ENCODE measurements at places on chromosomes 1 and 21.

- DNase-seq, result no peak
Observed at GRCh38 chr1:76868916-76869315, 1.6 kb downstream of the ST6GALNAC5 start.

GRCh38 chr1:5936621-5937372, 55.4 kb downstream of the NPHP4 start:
- no peak for DNase-seq

DNA sequence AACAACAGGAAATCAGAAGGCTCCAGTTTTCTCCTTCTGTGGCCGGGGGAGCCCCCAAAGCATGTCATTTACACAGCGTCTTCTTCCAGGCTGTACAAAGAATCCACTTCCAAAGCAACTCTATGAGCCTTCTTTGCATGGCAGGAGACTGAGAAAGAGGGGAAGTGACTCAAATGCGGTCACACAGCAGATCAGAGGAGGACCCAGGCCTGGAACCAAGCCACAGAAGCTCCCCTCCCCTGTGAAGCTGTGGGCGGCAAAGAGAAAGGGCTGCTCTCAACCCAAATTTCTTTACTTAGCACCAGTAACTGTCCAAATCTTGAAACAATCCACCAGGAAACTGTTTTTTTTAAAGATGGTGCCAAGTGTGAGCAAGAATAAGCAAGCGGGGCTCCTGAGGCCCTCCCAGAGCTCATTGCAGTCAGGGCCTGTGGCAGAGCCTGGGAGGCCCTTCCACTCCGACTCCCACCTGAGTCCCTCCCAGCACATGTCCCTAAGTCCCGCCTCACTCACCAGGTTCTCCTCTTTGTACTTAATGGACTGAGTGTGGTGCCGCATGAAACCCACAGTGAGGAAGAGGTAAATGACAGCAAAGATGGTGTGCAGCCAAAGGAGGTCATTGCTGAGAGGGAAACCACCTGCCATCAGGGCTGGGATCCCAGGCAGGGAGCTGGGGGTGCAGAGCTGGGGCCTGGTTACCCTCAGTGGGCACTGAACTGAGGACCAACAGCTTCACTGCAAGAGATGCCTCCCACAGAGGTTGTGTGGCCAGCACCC, 15.9 kb downstream of the TMEM63A start:
- DNase-seq, result no peak

DNA sequence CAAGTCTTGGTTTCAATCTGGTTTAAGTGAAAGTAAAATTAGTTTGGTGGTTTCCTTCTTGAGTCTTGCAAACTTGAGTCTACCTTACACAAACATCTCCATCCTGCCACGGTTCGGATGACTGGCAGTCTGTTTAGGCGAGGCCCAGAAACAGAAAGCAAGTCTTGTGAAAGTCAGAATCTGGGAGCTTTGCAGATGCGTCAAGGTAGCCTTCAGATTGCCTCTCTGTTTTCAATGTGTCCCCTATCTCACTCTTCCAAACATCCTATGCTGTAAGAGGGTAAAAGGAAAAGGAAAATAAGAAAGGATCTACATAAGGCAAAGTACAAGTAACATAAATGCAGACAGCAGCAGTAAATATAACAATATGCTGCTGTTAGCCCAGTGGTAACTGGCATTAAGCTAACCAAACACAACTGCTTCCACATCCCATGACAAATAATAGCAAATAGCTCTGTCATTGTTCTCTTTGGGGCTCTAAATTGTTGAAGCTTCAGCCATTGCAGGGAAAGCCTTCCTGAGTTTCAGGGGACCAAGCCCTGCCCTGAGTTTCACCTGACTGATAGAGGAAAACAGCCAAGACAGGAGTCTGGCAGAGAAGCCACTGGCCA, 26.2 kb upstream of the C1orf105 start:
- DNase-seq, result no peak

All from NCI-H774 (cell line).